Left lung (tissue), 14 donors: ENCODE measurements at places on chromosomes 2 and 18. TPM values are rescaled to one million over a fixed set of nuclear protein-coding genes. Genes with fewer than 3 reads are reported as not detected.

The LMAN2L gene
- 42.7 TPM for polyA plus RNA-seq

The AKAIN1 gene
- not detected for polyA plus RNA-seq

The MAP2 gene
- polyA plus RNA-seq: 12.2 TPM

The SMIM21 gene
- not detected for polyA plus RNA-seq

The DNER gene
- 2.4 TPM for polyA plus RNA-seq

The CCDC68 gene
- polyA plus RNA-seq: 127 TPM

The IGFBP5 gene
- 134 TPM for polyA plus RNA-seq

The TUBB8B gene
- polyA plus RNA-seq: 0.84 TPM

The SCN3A gene
- polyA plus RNA-seq: 0.92 TPM

The OR6B2 gene
- not detected for polyA plus RNA-seq

The IMPA2 gene
- 73.5 TPM for polyA plus RNA-seq

The CTLA4 gene
- 0.83 TPM for polyA plus RNA-seq

The STRADB gene
- 46.1 TPM for polyA plus RNA-seq

The PIEZO2 gene
- 251 TPM for polyA plus RNA-seq

The FNDC4 gene
- polyA plus RNA-seq: 16.6 TPM

The SH3YL1 gene
- polyA plus RNA-seq: 127 TPM

The C2orf72 gene
- 0.35 TPM for polyA plus RNA-seq

The IKZF2 gene
- polyA plus RNA-seq: 15.1 TPM

The CHRNG gene
- 0.35 TPM for polyA plus RNA-seq

The DSC1 gene
- polyA plus RNA-seq: not detected

The RAMP1 gene
- polyA plus RNA-seq: 8.7 TPM

The G6PC2 gene
- not detected for polyA plus RNA-seq

The SERPINB3 gene
- not detected for polyA plus RNA-seq

The KCNIP3 gene
- polyA plus RNA-seq: 6.0 TPM

The CYRIA gene
- polyA plus RNA-seq: 18.5 TPM

The CLEC4F gene
- 0.07 TPM for polyA plus RNA-seq

The SERPINB2 gene
- polyA plus RNA-seq: 0.24 TPM

The PSMA8 gene
- polyA plus RNA-seq: not detected

The CENPA gene
- polyA plus RNA-seq: 27.0 TPM

The INHA gene
- 1.1 TPM for polyA plus RNA-seq

The OTX1 gene
- 0.04 TPM for polyA plus RNA-seq

The CELF4 gene
- polyA plus RNA-seq: 7.6 TPM

The IL1R2 gene
- 0.91 TPM for polyA plus RNA-seq

The C2orf81 gene
- polyA plus RNA-seq: 4.4 TPM

The REG1B gene
- polyA plus RNA-seq: not detected

The LRP1B gene
- polyA plus RNA-seq: 0.70 TPM

The CRYGC gene
- polyA plus RNA-seq: not detected

The LYPD1 gene
- polyA plus RNA-seq: 1.8 TPM

The RUFY4 gene
- 0.74 TPM for polyA plus RNA-seq

The ZNF512 gene
- 78.8 TPM for polyA plus RNA-seq

The CFAP65 gene
- 1.0 TPM for polyA plus RNA-seq

The USP34 gene
- 163 TPM for polyA plus RNA-seq

The NOTO gene
- polyA plus RNA-seq: not detected

The GBX2 gene
- polyA plus RNA-seq: 0.06 TPM

The SERPINB11 gene
- polyA plus RNA-seq: not detected

The CCDC142 gene
- 17.1 TPM for polyA plus RNA-seq

The GALNT5 gene
- 6.1 TPM for polyA plus RNA-seq

The OTOF gene
- polyA plus RNA-seq: 0.03 TPM

The RAB6C gene
- polyA plus RNA-seq: 0.34 TPM
